ENCODE measurements at places on chromosomes 3 and 15. TPM values are rescaled to one million over a fixed set of nuclear protein-coding genes. Genes with fewer than 3 reads are reported as not detected.

Gene GPR15
- not detected for total RNA-seq

Gene IQCF5
- total RNA-seq: not detected

Gene ARHGAP31
- 14.4 TPM for total RNA-seq

Gene DAPK2
- not detected for total RNA-seq

Gene GOLGA6L25
- not detected for total RNA-seq
